ENCODE measurements at places on chromosomes 5 and 9.

GRCh38 chr5:11467588-11467987, 436.7 kb downstream of the CTNND2 start:
- no peak for DNase-seq

- peak; percentile 31 for DNase-seq
Observed at GRCh38 chr9:112348257-112349007, 15.0 kb upstream of the PTBP3 start.

GRCh38 chr5:120655828-120656435, 191.8 kb downstream of the PRR16 start:
- no peak for DNase-seq

DNA sequence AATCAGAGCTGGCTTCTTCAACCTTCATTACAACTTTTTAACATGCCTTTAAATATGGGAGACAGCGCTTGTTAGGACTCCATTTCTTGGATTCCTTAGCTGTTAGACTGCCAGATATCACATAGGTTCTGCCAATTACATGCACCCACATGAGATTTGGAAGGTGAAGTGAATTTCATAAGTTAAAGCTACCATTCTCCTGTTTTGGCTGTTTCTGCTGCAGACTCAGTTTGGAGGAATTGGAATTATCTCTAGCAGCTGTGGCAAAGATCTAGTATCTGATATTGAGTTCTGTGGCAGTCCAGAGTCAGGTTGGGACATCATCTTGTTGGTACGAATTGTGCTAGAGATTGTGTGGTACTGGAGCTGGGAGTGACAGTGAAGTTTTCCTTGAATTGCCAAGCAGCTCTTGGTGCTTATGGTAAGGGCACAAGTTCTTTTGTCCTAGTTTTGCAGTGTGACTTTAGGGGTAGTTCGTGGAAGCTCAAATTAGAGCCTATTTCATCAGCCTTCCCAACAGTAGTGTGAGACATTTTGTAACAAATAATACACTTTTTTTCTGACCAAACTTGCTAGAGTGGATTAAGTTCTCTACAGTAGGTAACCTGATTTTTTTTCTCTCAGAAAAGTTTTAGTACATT, 9.1 kb upstream of the PJA2 start:
- no peak for DNase-seq

GRCh38 chr5:123921193-123921592, 409.2 kb downstream of the CSNK1G3 start:
- DNase-seq, result no peak

- no peak for DNase-seq
Observed at GRCh38 chr9:121187636-121188305, 13.9 kb downstream of the RAB14 start.

DNA sequence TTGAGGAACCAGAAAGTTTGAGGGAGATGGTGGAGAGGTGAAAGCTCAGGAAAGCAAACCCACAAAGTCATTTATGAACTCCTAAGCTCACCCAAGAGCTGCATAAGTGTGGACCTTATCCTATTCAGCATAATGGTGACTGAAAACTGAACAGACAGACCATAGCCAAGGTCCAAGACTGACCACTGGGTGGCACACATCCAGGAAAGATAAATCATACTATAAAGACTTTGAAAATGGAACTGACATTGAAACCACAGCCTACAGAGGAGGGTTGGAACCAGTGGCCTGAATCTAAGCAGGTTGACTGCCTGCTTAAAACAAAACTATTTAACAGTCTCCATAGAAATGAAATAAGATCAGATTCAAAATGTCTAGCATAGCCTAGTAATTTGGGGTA, 121.0 kb upstream of the RGS7BP start:
- no peak for DNase-seq

GRCh38 chr9:127154390-127155191, 32.2 kb upstream of the ANGPTL2 start:
- DNase-seq, result no peak

DNA sequence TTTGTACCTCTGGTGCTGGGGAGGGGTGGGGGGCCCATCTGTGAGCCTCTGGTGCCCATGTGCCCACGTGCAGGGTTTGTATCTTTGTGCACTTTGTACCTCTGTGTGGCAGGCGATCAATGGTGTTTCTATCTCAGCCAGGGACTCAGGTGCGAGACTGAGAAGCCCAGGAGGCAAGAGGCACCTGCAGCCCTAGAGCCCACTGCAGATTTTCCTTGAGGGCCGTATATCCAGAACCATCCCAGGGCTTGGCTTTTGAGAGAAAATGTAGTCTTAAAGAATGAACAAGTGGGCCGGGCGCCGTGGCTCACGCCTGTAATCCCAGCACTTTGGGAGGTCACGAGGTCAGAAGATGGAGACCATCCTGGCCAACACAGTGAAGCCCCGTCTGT, 52.2 kb upstream of the KCNMB1 start:
- DNase-seq, result no peak

GRCh38 chr5:153523211-153523610, 32.7 kb downstream of the GRIA1 start:
- no peak for DNase-seq

DNA sequence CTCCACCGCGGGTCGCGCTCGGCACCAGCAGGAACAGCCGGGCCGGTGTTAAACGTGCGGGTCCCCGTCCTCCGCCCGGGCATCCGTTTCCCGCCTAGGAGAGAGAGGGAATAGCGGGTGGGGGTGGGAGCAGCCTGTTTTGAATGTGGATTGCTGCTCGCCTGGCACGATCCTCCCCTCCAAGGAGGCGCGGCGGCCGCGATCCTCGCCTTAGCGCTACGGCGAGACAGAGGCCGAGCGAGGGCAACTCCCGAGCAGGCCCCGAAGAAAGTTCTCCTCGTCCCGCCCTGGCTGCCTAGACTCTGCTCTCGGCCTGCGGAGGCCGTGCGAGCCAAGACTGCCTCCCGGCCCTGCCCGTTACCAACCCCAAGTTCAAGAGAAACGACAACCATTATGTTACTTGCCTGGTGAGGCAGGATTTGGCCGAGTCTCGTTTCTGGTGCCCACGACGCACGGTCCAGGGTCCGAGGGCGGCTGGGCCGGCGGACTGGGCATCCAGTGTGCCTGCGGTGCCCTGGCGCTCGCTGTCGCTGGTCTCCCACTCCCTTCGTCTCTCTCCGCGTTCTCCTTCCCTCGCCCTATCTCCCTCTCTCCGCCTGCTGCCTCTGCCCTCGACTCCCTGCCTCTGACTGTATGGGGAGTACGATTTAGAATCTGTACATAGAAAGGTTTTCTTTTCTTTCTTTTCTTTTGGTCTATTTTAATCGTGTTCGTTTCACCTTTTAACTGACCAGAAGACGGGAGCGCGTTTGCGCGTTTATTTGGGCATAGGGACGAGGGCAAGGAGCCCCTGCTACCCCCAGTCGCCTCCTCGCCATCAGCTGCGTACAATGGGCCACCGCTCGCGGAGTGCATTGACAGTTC, 724 bp downstream of the NR2F1-AS1 start:
- DNase-seq, result no peak

GRCh38 chr5:170238456-170239196, 5.8 kb downstream of the C5orf58 start:
- no peak for DNase-seq

DNA sequence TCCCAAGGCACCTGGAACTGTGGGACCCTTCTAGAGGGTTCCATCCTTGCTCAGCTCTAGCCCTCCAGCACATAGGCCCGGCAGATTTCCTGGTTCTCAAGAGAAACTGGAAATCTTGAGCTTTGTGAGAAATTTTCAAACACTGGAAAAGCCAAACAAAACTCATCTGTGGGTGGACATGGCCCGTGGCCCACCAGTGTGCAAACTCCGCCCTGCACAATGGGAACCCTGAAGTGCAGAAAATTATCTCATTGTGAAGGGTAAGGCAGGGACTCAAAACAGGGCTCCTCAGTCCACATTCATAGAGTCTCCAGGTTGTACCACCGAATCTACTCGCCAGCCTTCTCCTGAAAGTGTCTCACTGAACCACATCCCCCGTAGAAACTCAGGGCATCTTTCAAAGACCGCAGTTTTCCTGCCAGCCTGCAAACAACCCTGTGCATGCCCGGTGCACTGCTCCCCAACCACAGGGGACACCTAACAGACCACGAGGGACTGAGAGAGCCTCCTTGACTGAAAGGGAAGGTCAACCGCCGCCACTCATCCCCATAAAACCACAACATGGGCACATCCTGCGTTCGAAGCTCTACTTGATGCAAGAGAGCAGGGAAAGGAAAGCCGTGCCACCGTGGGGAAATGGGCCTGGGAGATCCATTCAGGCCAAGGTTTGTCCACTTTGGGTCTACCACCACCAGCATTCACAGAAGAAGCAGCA, 18.1 kb downstream of the ADAMTS2 start:
- DNase-seq, result no peak

DNA sequence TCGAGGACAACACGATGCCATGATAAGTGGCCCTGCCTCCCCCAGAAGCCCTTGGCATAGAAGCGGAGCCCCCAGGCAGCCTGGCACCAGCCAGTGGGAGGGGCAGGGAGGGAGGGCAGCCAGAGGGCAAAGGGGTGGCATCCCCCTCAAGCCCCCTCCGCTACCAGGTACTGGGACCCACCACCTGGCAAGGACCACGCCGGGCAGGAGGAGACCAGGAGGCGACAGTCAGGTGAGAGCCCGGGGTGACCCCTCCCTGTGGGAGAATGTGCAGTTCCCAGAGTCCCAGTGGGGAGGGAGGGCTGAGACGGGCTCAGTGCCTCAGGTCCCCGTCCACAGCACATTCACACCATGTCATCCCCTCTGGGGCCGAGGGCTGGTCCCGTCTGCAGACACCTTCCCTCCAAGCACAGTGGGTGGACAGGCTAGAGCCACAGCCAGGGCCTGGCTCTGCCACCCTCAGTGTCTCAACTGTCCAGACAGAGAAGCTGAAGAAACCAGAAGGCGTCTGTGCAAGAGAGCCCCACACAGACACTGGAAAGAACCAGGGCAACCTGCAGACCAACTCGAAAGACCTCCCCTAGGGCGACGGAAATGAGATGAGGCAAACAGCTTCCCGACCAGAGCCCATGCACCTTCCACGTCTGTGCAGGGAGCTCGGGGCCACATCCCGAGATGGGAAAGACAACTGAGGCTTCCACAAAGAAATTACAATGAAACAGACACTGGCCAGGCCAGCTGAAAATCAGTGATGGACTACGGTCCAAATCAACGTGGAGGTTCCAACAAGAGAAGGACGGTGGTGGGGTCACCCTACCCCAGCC, 11.1 kb downstream of the BRD3 start:
- DNase-seq, result peak; percentile 10

DNA sequence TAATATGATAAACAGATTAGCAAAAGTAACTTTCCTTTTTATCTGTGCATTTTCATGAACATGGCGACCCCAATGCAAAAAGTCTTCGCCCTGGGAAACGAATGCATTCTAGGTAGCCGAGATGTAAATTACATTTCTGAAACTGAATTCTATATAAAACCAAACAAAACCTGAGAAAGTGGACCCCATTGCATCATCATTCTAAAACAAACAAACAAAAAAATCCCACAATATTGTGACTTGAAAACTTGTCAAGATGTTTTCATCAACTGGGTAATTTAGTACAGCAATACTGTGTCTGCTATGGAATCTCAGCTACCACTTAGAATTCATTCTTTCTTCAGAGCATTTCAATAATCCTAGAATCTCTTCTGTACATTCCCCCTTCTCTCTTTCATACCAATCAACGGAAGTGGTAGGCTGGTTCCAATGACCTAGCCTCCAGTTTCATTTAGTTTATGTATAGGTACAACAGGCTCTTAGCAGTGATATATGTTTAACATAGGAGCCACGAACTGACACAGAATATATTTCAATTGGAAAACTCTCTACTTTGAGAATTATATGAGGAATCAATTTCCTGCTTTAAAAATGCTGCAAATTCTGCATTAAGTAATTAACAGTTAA, 85.6 kb downstream of the FBXW11 start:
- DNase-seq, result no peak

- DNase-seq, result no peak
Observed at GRCh38 chr5:176774216-176775171, 35.9 kb upstream of the UNC5A start.

GRCh38 chr5:173477345-173478040, 139.0 kb downstream of the BOD1 start:
- no peak for DNase-seq

GRCh38 chr9:37496020-37496419, 10.3 kb downstream of the POLR1E start:
- no peak for DNase-seq

DNA sequence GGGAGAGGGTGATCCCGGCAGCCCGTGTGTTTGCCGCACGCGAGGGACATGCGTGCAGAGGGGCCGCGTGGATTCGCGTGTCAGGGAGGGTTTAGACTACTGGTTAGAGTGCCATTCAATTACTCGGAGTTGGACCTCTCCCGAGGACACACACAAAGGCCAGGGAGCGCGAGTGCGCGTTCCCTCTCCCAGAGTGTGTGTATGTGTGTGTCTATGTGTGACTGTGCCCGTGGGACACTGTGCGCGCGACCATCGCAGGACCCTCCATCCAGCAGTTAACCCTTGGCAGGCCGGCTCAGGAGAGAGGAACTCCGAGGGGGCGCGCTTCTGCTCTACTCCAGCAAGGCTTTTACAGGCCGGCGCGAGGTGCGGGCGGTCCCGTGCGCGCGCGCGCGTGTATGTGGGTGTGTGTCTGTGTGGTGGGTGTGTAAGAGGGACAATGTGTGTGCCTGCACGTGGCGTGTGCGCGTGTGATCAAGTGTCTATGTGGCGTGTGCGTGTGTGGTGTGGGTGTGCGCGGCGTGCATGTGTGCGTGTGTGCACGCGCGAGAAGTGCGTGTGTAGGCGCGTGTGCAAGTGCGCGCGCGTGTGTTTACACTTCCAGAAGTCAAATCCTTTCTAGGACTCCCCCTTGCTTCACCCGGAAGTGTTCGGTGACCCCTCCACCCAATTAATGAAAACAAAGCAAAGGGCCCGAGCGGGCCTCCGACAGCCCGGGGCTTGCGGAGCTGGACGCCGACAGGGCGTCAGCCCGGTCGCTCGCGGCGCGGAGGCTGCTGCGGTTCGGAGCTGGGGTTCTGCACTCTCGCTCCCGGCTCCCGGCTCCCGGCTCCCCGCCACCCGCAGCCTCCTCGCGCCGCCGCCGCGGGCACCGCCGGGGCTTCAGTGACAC, 75.3 kb upstream of the TBCA start:
- peak; percentile 40 for DNase-seq

DNA sequence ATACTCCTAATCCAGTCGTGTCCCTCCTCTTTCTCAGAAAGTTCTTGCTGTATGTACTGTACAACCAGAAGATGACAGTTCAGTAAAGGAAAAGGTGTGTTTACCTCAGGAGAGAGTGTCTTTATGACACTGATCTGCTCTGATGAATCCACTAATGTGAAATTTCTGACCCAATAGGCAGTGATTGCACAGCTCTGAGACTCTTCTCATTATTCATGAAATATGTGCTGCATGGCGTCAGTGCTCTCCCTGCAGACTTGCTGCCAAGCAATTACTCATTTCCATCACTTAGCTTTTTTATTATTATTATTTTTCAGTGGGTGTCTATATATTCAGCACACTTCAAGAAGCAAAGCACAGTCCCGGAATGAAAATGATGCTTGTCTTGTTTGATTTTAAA, 389.0 kb downstream of the RASEF start:
- DNase-seq, result no peak

DNA sequence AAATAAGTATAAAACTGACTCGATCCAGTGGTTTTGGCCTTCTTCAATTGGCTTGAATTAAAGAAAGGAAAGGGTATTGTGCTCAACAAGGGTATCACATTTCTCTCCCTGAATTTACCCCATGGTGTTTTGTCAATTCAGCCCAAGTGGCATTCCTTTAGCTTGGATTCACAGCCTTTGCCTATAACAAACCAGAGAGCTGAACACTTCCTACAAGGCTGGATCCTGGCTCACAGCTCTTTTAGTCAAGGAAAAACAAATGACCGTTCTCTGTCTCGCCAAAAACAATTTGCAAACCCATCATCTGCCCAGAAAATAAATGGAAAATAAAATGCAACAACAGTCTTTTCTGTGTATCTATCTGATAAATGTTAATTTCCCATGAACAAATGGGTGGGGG, 5.7 kb downstream of the ZNF366 start:
- DNase-seq, result no peak

- DNase-seq, result no peak
Observed at GRCh38 chr9:101738566-101739183, at the start of gene GRIN3A. Gene GRIN3A (minus strand): TSS chr9:101738647. CDS start chr9:101737979, 668 bp downstream.
